ENCODE measurements at places on chromosomes 5 and 9. TPM values are rescaled to one million over a fixed set of nuclear protein-coding genes. Genes with fewer than 3 reads are reported as not detected.
A peak's percentile ranks its signal among the peaks of the same experiment; 100 is the strongest.

GRCh38 chr5:103646698-103647614 is 84.4 kb upstream of the NUDT12 start:
- no peak for DNase-seq

DNA sequence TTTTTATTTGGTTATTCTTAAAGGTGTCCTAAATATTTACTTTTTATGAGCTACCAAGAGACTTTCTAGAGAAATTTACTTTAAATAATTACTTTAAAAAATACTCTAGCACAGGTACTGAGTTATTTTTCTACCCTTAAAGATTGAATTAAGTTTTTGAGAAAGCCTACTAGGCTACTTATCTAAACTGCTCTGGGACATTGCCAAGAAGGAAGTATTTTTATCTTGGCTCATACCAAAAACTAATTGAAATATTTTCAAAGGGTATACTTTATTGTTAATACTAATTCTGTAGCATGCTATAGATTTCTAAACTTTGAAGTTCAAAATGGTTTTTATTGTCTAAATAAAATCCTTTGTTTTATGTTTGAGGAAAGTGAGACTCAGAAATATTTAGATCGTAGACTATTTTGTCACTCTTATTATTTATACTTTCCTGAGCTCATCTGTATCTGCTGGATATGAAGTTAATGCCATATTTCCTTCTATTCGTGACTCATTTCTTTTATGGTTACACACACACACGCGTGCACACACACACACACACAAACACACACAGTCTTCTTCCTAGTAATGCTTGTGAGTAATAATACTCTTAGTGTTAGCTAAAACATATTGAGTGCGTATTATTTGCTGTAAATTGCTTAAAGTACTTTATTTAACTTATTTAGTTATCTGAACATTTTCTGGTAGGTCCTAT is 89.5 kb downstream of the MAN2A1 start:
- DNase-seq: no peak

- DNase-seq: peak; percentile 68
Observed at GRCh38 chr5:126414874-126415502, 8.2 kb upstream of the GRAMD2B start.

GRCh38 chr9:8917956-8918739 is 1118.6 kb upstream of the DMAC1 start:
- no peak for DNase-seq

GRCh38 chr9:91760906-91761305 is 189.1 kb downstream of the ROR2 start:
- no peak for DNase-seq

CDH12 gene
- total RNA-seq: 6.2 TPM

STING1 gene
- total RNA-seq: 10.4 TPM
